Hepatocyte (in vitro differentiated cells): ENCODE measurements at places on chromosomes 12 and 14.

DNA sequence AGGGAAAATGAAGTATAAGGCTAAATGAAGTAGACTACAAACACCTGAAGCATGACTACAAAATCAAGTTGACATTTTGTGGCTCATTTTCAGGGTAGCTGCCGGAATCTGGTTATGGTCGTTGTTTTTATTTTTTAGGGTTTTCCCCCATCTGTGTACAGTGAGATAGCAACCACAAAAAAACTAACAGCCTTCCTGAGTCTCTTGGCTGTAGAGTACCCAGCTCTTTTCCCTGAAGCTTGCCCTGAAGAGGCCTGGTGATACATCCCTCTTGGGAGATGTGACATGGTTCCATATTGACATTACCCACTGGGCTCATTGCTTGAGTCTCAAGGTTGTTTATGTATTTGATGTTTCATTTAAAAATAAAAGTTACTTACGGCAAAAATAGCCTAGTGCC lies 424.0 kb downstream of the ZFP36L1 start:
- no peak for DNase-seq

DNA sequence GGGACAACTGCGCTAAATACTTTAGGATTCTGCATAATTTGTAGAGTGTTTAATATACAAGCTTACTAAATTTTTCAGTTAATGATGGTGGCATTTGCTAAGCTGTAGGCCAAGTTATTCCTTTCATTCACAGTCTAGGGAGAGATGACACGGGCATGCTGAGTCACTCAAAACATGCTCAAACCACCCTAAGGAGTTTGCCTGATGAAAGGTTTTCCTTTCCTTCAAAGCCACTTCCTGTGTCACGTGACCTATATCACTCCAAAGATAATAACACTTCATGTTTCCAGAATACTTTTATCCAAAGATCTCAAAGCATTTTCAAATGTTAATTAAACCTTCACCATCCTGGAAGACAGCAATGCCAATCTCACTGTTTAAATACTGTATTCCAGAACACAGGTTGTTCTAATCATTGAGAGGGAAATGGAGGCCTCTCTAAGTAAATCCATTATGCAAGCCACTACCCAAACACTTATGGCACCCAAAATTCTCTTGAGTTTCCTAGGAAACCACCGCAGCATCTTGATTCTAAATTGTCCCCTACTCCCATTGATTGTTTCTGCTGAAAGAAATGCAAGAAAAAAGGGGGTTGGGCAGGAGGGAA lies 207.0 kb upstream of the CDKN3 start:
- DNase-seq = peak; percentile 21

GRCh38 chr14:61076556-61076955 lies 95.5 kb downstream of the SLC38A6 start:
- no peak for DNase-seq

DNA sequence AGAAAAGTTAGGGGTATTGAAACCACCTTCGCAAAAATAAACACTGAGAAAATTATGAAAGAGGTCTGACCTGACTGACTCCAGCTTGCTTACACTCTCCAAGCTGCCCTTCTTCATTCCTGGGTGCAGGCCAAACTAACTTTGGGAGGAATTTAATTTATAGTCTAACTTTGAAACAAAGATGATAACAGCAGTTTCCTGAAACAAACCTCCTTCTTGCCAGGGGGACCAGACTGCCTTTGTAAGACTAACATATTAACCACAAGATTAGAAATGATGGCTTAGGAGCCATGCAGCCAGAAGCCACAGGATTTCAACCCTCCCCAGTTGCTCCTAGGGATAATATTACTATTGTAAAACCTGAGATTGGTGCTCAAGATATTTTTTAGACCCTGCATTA lies 13.8 kb upstream of the EEA1 start:
- DNase-seq = no peak

GRCh38 chr12:110501399-110501751 lies 536 bp downstream of the VPS29 start:
- peak; percentile 67 for DNase-seq

GRCh38 chr14:68571114-68571591 lies 221.7 kb downstream of the ZFP36L1 start:
- no peak for DNase-seq

- peak; percentile 89 for DNase-seq
These were observed 20.4 kb downstream of the NINJ2 start for GRCh38 chr12:642633-643474.

GRCh38 chr14:90518941-90519256 lies 122.1 kb downstream of the CALM1 start:
- DNase-seq = peak; percentile 22

DNA sequence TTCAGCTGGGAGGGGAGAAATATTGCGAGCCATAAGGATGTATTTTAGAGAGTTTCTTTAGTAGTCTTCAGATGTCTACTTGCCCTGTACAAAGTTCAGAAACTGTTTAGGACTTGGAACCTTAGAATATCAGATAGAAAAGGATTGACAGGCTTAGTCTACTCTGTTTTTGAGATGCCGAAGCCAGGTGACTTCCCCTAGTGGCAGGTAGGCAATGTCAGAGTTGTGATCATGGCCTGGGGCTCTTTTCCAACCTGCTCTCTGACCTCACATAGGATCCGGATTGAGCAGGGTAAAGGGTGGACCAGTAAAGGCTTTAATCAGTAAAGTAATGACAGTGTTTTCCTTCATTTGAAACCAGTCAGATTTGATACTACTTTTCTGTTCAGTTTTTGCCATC lies 59.6 kb downstream of the PRKCH start:
- DNase-seq = no peak

DNA sequence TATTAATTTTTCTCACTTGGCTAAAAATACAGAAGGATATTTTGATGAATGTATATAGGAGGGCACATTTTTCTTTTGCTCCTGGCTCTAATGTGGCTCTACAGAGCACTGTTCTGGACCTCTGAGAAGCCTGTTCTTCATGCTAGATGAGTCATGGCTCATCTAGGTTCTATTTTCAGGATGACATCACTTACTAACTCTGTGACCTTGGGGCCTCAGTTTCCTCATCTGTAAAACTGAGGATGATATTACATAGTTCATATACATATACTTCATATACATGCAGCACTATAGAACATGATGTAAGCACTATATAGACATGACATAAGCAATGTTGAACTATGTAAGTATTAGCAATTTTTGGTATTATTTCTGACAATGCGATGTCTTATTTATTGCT lies 35.8 kb downstream of the SOCS2 start:
- no peak for DNase-seq

DNA sequence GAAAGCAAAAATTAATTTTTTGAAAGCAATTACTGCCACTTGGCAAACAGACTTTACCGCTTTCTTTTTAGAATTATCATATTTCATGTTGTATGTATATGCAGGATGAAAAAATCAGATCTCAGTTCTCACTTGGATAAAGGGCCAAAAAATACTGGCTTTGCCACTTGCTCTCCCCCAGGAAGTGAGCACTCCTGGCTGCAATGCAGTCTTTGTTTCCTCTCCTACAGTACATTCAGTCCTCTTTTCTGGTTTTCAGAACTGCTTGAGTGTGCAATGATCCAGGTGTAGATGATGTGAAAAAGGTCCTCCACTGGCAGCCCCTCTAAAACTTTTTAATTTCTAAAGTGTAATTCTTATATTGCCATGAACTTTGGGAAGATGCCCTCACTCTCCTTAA lies 183.4 kb downstream of the SLC25A21 start:
- no peak for DNase-seq

DNA sequence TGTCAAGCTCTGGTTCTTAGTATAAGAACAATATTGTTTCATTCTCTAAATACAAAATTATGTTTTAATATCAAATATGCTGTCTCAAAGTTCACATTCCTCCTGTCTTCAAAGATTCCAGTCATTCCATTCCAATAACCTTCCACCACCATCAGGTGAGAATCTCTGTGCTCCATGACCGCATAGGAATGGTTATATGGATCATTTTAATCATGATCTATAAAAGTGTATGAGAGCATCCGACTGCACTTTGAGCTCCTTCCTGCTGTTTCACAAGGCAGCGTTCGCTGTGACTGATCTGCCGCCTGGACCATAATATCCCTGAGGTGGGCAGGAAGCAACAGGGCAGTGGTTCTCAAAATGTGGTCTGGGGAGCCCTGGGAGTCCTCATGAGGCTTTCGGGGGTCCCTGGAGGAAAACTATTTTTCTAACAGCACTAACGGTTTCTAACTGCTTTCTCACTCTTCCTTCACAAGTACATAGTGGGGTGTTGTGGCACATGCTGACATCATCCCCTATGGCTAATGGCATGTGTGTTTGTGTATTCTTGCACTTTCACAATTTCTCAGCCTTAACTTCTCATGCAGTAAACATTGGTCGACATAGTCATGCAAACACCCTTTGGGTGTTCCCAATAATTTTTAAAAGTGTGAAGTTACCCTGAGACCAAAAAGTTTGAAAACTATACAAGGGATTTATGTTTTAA lies 137.4 kb downstream of the ANO2 start:
- DNase-seq = no peak

DNA sequence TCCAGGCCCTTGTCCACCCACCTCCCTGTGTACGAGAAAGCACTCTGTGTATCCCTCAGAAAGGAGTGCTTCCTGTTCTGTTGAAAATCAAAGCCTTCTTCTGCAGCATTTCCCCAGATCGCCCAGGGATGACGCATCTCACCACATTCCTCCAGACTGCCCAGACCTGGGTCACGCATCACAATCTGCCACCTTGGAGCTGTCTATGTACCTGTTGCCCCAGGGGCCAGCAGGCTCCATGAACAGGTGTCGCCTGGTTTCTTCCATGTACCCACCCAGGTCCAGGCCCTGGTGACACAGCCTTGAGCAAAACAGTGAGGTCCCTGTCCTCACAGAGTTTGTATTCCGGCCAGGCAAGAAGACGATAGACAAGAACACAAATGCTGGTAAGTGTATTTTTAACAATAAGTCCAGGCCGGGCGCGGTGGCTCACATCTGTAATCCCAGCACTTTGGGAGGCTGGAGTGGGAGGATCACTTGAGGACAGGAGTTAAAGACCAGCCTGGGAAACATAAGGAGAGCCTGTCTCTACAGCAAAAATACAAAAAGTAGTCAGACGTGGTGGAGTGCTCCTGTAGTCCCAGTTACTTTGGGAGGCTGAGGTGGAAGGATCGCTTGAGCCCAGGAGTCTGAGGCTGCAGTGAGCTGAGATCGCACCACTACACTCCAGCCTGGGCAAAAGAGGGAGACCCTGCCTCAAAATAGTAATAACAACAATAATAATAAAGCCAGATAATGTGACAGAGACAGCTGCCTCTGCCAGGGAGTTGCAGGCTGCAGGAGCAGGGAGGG lies 6.8 kb upstream of the PPP1R13B start:
- DNase-seq = no peak

DNA sequence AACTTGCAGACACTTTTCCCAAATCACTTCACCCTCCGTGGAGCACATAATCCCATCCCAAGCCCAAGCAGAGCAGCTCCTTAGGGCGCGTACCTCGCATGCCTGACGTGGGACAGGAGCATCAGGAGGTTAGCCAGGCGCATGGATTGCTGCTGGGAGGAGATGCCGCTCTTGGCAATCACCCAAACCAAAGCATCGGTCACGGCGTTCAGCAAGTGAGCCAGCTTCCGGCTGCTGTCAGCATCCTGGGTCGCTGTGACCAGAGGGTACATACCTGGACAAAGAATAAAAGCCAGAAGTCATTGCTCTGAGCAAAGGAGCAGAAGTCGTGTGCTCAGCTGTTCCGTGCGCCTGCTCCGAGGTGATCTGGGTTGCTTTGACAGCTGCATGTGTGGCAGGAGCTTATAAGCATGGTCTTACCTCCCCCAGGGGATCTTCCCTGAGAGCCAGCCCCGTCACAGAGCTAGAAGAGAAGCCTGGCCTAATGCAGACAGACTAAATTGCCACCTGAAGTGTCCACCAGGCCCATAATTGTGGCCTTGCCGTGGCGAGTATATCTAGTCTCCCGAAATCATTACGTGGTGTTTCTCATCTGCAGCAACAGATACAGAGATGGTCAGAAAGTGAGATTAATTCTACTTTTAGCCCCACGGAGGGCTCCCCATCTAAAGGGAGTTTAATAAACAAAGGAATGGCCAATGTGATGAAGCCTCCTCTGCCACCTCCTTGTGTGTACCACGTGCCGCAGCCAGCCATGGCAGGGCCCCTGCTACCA lies 59.1 kb downstream of the ESR2 start:
- DNase-seq = no peak

- no peak for DNase-seq
These were observed 3.3 kb upstream of the BHLHE41 start for GRCh38 chr12:26128168-26128567.

- DNase-seq = peak; percentile 34
These were observed 158.9 kb downstream of the FBXL14 start for GRCh38 chr12:1435456-1435855.

DNA sequence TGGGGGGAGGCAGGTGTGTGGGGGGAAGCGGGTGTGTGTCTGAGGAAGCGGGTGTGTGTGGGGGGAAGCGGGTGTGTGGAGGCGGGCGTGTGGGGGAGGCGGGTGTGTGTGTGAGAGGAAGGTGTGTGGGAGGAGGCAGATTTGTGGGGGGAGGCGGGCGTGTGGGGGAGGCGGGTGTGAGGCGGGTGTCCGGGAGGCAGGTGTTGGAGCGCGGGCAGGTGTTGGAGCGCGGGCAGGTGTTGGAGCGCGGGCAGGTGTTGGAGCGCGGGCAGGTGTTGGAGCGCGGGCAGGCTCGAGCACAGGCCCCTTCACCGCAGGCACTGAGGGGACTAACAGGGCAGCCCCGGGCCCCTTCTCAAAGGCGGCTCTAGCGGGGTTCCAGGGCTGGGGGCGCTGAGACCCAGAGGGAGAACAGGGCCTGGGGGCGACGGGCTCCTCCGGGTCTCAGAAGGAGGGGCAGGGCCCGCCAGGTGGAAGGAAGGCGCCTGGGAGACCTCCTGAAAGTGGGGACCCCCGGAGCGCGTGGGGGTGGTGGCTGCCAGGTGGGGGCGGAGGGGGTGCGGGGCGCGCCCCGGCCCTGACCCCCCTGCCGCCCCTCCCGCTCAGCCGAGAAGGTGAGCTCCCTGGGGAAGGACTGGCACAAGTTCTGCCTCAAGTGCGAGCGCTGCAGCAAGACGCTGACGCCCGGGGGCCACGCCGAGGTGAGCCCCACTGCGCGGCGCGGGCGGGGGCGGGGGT lies 3.2 kb downstream of the CRIP2 start:
- DNase-seq = no peak

- DNase-seq = no peak
These were observed 100.1 kb downstream of the SINHCAF start for GRCh38 chr12:31225656-31226535.

DNA sequence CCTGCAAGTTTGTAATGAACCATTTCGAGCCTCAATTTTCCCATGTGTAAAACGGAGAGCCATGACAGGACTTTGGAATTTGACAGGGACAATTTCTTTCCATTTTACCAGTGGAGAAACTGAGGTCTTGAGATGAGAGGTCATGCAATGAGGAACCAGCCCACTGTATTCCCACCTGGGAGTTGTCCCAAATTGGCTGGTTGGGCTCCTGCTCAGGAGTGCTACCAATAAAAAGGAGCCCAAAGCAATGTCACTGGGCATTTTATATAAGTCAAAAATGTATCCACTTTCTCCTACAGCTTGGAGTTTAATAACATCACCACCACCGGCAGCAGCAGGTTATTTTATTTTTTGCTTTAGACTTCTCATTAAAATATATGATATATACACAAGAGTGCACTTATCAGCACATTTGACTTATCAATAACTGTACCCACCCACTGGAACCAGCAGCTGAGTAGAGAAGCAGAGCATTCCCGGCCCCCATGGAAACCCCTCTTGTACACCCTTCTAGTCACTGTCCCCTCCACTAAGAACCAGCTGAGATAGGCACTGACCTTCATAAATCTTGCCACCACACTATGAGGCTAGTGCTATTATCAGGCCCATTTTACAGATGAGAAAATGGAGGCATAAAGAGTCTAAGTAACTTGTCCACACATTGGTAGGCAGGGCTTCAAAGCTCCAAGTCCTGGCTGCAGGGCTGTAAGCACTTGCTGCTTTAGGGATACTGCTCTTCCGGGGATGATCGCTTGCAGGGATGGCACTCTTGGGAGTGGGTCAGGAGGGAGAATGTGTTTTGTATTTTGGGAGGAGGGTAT lies 25.3 kb upstream of the RBM19 start:
- no peak for DNase-seq
